ENCODE measurements at places on chromosomes 11 and 22.
A peak's percentile ranks its signal among the peaks of the same experiment; 100 is the strongest.

- peak overlapping the region; percentile 73 for H3K27ac ChIP-seq
- peaks cover 15% of the 10 kb centered on the region for H3K27me3 ChIP-seq
- peaks cover 29% of the 10 kb centered on the region for H3K4me1 ChIP-seq
- H3K36me3 ChIP-seq: peaks cover 9% of the 10 kb centered on the region
- DNase-seq: no peak
Measured at GRCh38 chr11:65651589-65652510, 10.9 kb downstream of the RELA start.

DNA sequence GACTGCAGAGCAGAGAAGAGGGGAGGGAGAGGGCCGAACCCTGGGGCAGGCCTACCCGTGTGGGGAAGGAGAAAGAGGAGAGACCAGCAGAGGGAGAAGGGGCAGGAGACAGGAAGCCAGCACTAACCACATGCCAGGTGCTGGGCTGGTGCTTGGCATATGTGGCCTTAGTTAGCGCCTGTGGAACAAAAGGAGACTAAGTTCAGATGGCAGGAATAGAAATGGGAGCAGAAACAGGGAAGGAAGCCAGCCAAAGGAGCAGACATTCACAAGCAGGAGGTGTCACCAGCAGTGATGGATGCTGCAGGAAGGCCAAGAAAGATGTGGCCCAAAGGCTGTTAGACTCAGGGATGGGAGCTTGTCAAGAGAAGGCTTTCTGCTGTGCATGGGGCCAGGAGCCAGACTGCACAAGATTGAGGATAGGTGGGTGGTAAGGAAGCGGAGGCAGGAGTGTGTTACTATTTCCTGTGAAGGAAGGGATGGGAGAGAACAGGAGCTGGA is 26.7 kb downstream of the TREH start:
- no peaks in the 10 kb centered on the region for H3K27me3 ChIP-seq
- no peak overlapping the region for H3K27ac ChIP-seq
- DNase-seq: no peak
- peaks cover 16% of the 10 kb centered on the region for H3K4me1 ChIP-seq
- H3K4me3 ChIP-seq: peak overlapping the region; percentile 1

GRCh38 chr11:44684859-44685281 is 41.9 kb upstream of the TSPAN18 start:
- H3K27ac ChIP-seq: peak overlapping the region; percentile 21
- no peaks in the 10 kb centered on the region for H3K36me3 ChIP-seq
- H3K4me1 ChIP-seq: no peaks in the 10 kb centered on the region
- no peak for DNase-seq
- no peak overlapping the region for H3K4me3 ChIP-seq

DNA sequence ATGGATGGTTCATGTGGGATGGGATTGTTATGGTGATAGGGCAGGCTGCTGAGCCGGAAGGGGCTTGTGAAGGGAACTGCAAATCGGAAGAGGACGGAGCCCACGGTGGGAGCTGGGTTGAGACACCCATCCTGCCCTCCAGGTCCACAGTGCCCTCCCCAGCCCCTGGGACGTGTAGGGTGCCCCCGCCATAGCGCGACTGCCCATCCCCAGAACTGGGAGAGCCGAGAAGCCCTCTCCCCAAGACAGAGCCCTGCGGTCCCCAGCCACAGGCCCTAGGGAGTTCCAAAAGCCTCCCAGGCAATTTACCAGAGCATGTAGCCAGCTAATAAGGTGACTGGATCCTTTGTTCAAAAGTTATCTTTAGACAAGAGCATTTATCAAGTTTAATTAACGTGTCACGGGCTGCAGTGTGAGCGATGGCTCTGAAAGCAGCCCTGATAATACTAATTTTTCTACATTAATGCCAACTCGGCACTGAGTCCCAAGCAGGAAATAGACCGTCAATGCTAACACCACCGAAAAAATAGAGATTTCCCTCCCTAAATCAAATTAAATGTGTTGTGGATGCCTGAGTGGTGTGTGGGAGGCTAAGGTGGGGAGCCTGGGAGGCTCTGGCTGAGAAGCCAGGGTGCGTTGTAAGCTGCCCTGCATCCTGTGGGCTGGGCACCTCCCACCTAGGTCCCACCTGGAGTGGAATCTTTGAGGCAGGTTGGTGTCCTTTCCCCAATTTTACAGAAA is 76.8 kb upstream of the RTL6 start:
- no peak overlapping the region for H3K27ac ChIP-seq
- no peaks in the 10 kb centered on the region for H3K4me1 ChIP-seq
- no peak for DNase-seq
- peaks cover 7% of the 10 kb centered on the region for H3K27me3 ChIP-seq

DNA sequence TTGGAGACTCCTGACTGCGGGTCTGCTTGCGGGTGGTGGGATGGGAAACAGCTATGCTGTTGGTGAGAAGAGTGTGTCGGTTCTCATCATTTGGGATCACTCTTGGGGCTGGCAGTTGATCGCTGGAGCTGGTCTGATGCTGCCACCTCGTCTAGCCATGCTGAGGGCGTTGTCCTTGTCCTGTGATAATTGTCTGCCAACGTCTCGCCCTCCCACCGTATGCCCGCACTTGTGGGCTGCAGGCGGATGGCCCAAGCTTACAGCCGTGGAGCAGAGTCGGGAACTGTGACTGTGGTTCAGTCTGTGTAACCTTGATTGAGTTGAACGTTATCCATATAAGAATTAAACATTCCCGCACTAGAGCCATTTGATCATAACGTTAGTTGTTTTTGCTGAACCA is 204.4 kb downstream of the TBC1D22A start:
- H3K4me1 ChIP-seq: peaks cover 18% of the 10 kb centered on the region
- no peak overlapping the region for H3K4me3 ChIP-seq
- no peak for DNase-seq
- no peaks in the 10 kb centered on the region for H3K36me3 ChIP-seq
- H3K27ac ChIP-seq: no peak overlapping the region
- H3K27me3 ChIP-seq: no peaks in the 10 kb centered on the region

DNA sequence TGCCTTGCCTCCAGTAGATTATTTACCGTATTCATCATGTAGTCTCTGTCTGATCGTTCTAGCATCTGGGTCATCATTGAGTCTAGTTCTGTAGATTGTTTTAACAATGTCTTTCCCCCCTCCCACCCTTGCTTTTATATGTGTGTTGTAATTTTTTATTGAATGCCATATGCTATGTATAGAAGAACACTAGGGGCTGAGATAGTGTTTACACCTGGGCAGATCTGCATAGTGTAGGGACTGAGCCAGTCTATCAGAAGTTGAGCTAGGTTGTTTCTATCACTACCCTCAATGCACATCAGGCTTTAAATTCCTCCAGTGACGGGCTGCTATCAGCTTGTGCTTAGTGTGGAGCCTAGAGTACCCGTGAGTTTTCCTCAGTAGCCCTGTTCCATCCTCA is 61.6 kb downstream of the KREMEN1 start:
- peaks cover 8% of the 10 kb centered on the region for H3K36me3 ChIP-seq
- no peak for DNase-seq
- H3K27me3 ChIP-seq: no peaks in the 10 kb centered on the region
- H3K4me1 ChIP-seq: peaks cover 3% of the 10 kb centered on the region

DNA sequence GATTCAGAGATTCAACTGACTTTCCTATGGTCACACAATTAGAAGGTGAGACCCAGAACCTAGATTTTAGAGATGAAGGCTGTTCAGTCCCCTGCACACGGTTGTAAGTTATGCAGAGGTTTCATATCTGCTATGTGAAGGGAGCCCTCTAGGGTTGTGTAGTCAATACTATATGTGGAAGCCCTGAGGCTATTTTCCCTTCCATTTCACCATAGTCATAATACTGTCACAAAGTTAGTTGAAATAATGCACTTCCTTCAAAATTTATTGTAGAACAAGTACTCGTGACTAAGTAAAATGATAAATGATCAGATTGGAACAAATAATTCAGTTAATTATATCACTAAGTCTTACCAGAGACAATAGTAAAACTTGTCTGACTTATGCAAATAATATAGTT is 48.8 kb downstream of the ENDOD1 start:
- no peak overlapping the region for H3K4me3 ChIP-seq
- H3K27me3 ChIP-seq: peaks cover 4% of the 10 kb centered on the region
- DNase-seq: no peak
